ENCODE measurements at places on chromosomes 3 and 15.

GRCh38 chr15:72161361-72162132 lies 36.0 kb downstream of the GRAMD2A start:
- no peak for DNase-seq

GRCh38 chr15:93587059-93587521 lies 498.1 kb upstream of the RGMA start:
- DNase-seq: no peak

DNA sequence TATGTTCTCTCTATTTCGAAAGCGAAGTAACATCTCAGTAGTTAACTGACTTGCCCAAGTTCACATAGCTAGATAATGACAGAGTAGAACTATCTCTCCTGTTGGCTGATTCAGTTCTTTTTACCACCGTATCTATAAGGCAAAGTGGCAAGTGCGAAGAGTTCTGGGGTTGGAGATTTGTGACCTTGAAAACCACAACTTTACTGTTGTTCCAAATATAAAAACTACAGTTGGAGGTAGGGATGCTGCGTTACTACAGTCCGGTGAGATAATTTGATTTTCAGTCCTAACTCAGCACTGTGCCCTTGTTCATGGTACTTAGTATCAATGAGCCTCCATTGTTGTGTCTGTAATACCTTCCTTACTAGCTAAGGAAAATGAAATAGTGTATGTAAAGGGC lies 71.2 kb upstream of the GOLGA8B start:
- no peak for DNase-seq

DNA sequence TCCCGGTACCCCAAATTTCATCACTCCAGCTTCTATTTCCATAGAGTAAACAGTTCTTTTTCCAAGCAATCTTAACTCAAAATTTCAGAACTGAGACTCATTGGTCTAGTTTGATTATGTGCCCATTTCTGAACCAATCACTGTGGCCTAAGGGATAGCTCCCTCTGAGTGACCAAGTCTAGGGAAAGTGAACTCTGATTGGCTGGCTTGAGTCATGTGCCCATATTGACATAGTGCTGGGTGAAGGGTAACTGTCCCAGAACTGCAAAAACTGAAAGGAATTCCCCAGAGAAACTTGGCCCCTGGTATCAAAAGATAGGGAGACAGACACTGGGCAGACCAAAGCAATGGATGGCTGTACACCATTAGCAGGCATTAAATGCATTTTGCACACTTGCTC lies 171.2 kb upstream of the WNT5A start:
- no peak for DNase-seq

- peak; percentile 57 for DNase-seq
Observed at GRCh38 chr3:185420762-185421161, 57.8 kb downstream of the MAP3K13 start.

- no peak for DNase-seq
Observed at GRCh38 chr3:64358176-64358575, 132.9 kb upstream of the PRICKLE2 start.

DNA sequence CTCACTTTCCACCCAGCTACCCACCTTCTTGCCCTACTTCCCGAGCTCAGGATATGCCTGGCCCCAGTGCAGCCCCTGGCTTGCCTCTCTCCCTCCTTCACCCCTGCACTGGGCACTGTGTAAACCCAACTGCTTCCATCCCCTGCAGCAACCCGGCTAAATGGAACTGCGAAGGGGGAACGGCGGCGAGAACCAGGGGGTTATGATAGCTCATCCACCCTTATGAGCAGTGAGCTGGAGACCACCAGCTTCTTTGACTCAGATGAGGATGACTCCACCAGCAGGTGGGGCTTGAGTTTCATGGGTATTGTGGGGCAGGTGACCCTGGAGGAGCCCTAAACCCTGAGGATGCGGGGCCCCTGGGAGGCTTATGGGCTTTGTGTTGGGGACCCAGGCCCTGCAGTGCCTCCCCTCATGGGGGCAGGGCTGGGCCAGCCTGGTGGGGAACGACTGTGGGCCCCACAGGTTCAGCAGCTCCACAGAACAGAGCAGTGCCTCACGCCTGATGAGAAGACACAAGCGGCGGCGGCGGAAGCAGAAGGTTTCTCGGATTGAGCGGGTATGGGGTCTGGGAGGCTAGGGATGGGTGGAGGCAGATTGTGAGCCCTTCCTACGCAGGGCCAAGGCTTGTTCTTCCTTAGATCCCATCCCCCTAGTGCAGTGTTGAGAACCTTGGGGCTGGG lies 9.6 kb downstream of the DVL3 start:
- no peak for DNase-seq

DNA sequence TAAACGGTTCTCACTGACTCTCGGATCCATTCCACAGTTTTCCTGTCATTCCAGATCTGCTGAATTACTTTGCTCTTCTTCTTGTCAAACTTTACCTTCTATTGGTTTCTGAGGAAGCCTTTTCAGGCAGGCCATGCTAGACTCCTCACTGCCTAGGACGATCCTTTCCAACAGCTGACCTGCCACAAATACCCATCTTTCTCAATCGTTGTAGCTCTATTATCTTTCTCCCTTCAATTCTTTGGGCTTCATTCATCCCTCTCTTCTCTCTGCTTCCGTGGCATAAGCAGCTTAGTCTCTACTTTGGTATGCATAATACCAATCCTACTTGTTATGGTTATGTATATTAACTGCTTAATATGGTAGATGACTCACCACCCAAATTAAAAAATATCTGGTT lies 421.8 kb downstream of the NLGN1 start:
- no peak for DNase-seq

DNA sequence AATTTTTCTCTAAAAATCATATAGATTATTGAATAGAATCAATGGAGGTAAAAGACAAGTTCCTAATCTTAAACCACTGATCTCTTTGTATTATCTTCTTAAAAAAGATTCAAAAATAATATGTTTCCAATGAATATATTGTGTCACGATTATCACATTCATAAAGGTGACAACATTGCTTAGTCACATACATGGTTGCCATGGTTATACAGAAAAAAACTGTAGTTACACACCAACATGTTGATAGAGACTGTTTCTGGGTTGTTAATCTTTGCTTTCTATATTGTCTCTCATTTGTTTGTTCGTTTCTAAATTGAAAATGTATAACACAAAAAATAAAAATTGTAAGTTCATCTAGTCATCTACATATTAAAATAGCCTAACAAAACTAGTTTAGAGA lies 376.0 kb upstream of the ALCAM start:
- no peak for DNase-seq

GRCh38 chr3:55197021-55197420 lies 269.2 kb upstream of the LRTM1 start:
- no peak for DNase-seq

- DNase-seq: no peak
Observed at GRCh38 chr3:5264896-5265770, 77.6 kb downstream of the EDEM1 start.

- no peak for DNase-seq
Observed at GRCh38 chr3:113212150-113212843, 940 bp downstream of the BOC start.

- DNase-seq: no peak
Observed at GRCh38 chr15:26314577-26314976, 451.4 kb upstream of the ATP10A start.

GRCh38 chr3:128878556-128879124 lies 780 bp upstream of the ACAD9 start:
- DNase-seq: peak; percentile 56

GRCh38 chr15:70059476-70060213 lies 38.1 kb downstream of the TLE3 start:
- DNase-seq: no peak

- no peak for DNase-seq
Observed at GRCh38 chr3:135918600-135918999, 46.9 kb upstream of the PPP2R3A start.

- no peak for DNase-seq
Observed at GRCh38 chr15:33729653-33730052, 238.6 kb upstream of the CHRM5 start.

- no peak for DNase-seq
Observed at GRCh38 chr15:37771465-37771864, 163.0 kb upstream of the TMCO5A start.

- no peak for DNase-seq
Observed at GRCh38 chr15:79736435-79737000, 160.3 kb downstream of the MTHFS start.

DNA sequence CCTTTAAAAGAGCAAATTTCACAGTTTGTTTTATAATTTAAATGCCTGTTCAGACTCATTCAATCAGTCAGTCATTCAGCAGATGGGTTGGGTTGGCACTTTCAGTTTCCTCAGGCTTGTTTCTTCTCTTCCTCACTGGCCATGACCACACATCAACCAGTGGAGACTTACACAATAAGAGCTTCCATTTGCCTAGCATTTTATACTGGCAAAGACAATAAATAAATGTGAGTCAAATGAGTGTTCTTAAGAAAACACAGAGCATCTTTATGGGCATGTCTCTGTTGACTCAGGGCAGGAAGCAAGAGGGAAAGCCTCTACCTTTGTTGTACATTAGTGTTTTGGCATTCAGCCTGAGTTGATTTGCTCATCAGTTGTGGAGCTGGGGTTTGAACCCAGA lies 122.6 kb downstream of the EPHB1 start:
- DNase-seq: no peak

GRCh38 chr3:47342812-47343211 lies 38.0 kb upstream of the PTPN23 start:
- no peak for DNase-seq

- no peak for DNase-seq
Observed at GRCh38 chr3:122067588-122068240, 12.6 kb downstream of the CD86 start.

GRCh38 chr3:157166115-157166514 lies 6.2 kb upstream of the CCNL1 start:
- DNase-seq: no peak

- DNase-seq: peak; percentile 54
Observed at GRCh38 chr3:175378348-175378747, 519.2 kb downstream of the NAALADL2 start.

GRCh38 chr3:119664850-119665379 lies 4.5 kb upstream of the POPDC2 start:
- no peak for DNase-seq

- DNase-seq: no peak
Observed at GRCh38 chr3:133965013-133965570, 64.6 kb downstream of the SLCO2A1 start.

DNA sequence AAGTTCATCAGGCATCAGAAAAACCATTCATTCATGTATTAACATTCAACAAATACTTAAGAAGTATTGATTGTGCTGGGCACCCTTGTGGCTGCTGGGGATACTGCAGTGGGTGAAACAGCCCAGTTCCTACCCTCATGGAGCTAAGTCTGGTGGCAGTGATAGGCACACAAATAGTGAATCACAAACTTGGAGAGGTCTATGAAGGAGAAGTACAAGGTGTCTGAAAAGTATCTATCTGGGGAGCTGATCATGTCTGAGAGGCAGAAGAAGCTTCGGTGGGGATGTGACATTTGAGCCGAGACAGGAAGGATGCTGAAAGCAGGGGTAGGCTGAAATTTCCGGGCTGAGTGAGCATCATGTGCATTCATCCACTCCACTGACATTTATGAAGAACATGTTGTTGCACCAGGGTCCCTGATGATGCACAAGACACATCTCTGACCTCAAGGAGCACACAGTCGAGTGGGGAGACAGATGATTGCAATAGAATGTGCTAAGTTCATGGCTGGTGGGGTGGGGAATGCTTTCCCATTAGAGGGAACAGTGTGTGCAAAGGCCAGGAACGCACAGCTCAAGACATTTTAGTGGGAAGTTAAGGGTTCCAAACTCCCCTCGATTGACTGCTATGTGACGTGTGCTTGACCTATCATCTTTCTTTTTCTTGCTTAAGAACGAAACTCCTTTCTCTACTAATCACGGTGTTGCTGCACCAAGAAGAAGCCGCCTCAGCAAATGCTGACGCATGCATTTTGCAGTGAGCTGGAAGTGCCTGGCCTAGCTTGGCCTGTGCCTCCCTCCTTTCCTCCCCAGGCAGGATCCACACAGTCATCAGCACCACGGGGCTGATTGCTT lies 309.1 kb upstream of the ICE2 start:
- DNase-seq: peak; percentile 48

DNA sequence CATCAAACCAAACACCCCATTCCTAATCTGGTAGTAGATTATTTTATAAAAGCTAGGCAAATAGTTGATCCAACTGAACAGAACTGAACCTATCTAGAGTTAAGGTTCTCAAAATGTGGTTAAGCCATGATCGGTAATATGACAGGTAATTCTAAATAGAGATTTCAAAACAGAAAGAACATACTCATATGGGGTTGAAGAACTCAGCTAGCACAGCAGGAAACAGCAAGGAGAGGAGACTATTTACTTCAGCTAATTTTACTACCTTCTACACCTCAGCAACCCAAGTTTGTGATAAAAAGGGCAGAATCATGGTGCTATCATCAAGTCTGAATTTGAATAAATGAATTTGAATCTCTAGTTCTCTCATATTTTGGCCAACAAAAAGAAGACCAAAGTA lies 11.8 kb downstream of the CD47 start:
- DNase-seq: no peak

GRCh38 chr3:130661140-130661891 lies 85.3 kb downstream of the PIK3R4 start:
- no peak for DNase-seq

DNA sequence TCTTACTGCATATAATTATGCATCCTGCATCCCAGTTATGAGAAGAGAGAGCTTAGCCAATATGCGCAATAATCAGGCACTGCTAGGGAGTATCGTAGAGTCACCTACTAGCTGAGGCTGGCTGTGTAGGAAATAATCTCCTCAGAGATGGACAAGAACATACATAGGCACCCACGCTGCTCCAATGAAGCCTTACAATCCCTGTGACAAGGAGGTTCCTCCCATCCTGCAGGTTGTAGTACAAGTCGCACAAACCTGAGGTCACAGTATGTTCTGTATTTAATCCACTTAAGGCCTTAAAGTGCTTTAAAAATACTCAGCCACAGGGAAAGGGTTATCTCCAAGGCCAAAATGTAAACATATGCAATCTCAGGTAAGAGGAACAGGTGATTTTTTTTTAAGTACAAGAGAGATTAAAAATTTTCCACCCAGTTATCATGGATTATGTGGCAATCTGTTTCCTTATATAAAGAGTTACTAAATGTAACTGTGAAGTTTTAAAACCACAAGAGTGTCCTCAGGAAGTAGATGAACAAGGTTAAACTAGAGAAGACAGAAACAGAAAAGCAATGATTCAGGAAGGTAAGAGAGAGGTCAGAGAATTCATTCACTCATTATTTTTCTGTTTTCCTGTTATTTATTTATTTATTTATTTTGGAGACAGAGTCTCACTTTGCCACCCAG lies 7.5 kb upstream of the COLQ start:
- no peak for DNase-seq
